ENCODE measurements at places on chromosomes 4 and X.

GRCh38 chr4:879729-880077 lies 52.4 kb downstream of the GAK start:
- DNase-seq = peak; percentile 68

DNA sequence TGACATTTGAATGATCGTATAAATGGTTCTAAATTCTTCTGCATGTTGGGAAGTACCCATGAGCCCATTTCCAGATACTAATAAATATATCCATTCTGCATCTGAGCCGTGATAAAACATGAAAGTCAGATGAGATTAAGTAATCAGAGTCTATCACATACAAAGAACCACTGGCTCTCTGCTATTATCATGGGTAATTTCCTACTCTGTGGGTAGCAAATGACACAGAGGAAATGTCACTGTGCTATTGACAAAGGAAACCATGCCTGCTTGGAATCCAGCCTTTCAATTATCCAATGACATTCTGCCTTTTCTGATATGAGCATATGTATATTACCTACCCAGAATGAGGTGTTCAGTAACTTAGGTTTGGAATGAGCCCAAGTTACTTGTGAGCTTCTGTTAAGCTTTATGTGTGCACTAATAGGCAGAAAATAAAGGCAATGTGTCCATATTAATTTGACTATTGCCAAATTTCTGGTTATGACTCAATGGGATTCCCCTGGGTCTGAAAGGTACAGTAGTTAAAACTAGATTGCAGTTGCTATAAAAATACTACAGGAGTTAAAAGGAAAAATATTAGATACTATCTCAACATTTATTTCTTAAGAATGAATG lies 238.7 kb upstream of the KCNIP4 start:
- no peak for DNase-seq

- peak; percentile 46 for DNase-seq
These were observed 16.2 kb downstream of the AWAT2 start for GRCh38 chrX:70033348-70034051.

GRCh38 chrX:38727668-38728067 lies 73.6 kb upstream of the MID1IP1 start:
- no peak for DNase-seq

Data from stimulated activated naive CD8-positive, alpha-beta T cell treated with anti-CD3 and anti-CD28 coated beads, Interleukin-15, Interleukin-2, amounts not matched to agents 100 U/mL and 50 U/mL, for 24 hours (primary cell).